ENCODE measurements at places on chromosomes 5 and 9.

DNA sequence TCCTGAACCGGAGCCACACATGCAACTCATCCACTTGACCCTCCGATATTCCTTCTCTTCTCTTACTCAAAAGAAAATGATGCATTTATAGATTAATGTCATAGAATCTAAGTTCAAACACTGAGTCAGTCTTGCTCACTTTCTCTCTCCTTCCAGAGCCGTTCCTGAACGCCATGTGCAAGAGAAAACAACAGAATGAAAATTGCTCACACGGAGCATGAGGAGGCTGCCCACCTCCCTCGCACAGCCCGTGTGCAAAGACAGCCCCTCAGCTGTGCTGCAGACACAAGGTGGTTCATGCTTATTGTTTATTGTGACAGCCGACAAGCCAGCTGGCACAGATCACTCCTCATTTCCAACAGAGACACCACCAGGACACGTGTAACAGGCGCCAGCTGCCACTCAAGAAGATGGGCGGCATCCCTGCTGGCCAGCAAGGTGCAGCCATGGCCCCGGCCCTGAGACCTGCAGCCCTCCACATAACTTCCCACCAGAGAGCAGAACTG lies 290.8 kb downstream of the GLIS3 start:
- DNase-seq = no peak

- no peak for DNase-seq
Observed at GRCh38 chr5:94884311-94884710, 265.8 kb downstream of the SLF1 start.

GRCh38 chr5:56640763-56641406 lies 174.5 kb upstream of the MAP3K1 start:
- no peak for DNase-seq

DNA sequence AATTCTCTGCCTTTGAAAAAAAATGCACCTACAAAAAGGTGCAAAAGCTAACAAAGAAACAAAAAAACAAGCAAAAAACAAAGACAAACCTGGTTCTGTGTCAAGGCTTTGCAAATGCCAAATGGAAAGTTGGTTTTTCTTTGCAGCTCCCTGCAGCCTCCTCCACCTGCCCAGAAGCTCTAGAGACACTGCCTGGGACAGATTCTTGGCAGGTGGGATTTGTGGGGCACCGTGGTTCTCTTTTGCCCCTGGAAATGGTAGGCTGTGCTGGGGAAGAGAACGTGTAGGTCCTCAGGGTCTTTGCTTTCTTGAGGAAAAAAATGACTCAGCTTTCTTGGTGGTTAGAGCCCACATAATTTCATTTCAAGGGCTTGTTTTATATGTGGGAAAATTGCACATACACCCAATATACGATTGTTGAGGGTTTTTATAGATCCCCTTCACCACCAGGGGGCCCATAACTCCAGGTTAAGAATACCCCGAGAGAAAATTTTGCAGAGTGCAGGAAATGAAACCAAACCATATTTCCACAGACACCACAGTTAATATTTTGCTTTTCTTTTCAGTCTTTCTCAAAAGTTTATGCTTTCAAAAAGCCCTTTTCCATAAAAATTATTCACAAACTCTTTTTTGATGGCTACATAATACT lies 58.7 kb downstream of the NXNL2 start:
- no peak for DNase-seq

DNA sequence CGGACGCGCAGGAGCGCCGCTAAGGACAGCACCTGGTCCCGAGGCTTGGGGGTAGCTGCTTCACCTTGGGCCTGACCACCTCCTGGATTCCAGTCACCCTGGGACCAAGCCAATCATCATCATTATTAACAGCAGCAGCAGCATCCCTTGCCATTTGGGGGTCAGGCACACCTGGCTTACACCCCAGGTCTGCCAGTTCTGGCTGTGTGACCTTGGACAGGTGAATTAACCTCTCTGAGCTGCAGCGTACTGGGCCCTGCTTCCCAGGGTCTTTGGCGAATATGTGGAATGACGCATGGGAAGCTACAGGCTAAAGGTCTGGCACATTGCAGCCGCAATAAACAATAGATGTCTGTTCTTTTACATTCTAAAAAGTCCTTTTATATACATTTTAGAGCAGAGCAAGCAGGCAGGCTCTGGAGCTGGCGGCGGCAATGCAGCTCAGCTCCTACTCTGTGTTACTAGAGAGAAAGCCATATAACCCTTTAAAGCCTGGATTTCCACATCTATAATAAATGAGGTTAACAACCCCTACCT lies 97.8 kb upstream of the CPLX2 start:
- DNase-seq = no peak

- no peak for DNase-seq
Observed at GRCh38 chr9:76390656-76391055, 3.6 kb downstream of the RFK start.

- no peak for DNase-seq
Observed at GRCh38 chr5:102511666-102512065, 12.9 kb upstream of the SLCO6A1 start.

GRCh38 chr9:92659601-92660000 lies 10.3 kb downstream of the IPPK start:
- no peak for DNase-seq

DNA sequence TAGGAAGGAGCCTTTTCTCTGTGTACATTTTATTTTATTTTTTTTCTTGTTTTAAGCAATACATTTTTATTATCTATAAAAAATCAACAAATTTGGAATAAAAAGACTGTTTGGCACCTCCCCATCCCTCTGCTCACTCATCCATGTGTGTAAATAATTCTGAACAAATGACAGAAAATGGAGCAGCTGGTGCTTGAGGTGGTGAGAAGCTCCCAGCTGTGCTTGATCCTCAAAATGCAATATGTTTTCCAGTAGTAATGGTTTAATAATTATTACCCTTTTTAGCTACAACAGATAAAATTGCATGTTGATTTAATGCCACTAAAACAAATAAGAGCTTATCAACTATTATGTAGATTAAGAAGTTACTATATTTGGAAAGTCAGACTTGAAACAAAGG lies 132.5 kb downstream of the CDH18 start:
- DNase-seq = peak; percentile 7

GRCh38 chr5:13957032-13957645 lies 12.7 kb upstream of the DNAH5 start:
- DNase-seq = peak; percentile 38

DNA sequence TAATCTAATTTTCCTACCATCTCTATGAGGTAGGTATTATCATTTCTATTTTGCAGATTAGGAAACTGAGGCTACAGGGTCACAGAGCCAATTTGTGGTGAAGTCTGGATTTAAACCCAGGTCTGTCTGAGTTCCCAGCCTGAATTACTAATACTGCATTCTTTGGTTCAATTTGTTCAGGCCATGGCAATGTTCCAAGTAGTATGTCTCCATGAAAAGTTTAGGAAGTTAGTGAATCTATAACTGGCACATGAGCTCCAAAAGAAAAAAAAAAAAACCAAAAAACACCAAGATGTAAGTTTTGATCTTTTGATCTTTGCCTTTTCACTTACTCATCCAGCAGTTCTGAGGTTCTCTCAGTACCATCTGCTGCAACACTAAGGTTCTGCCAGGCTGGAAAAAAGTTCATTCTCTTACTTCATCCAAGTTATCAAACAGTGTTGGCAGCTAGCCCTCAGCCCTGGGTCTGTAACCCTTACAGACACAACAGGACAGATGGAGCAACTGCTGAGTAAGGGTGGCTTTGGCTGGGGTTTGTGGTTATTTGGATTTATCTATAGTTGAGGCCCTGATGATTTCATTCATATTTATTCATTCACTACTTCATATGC lies 4.4 kb upstream of the TMEM268 start:
- DNase-seq = no peak

GRCh38 chr5:112865128-112865527 lies 4.0 kb downstream of the SRP19 start:
- DNase-seq = no peak

GRCh38 chr9:125831054-125831453 lies 83.9 kb downstream of the PBX3 start:
- DNase-seq = no peak

DNA sequence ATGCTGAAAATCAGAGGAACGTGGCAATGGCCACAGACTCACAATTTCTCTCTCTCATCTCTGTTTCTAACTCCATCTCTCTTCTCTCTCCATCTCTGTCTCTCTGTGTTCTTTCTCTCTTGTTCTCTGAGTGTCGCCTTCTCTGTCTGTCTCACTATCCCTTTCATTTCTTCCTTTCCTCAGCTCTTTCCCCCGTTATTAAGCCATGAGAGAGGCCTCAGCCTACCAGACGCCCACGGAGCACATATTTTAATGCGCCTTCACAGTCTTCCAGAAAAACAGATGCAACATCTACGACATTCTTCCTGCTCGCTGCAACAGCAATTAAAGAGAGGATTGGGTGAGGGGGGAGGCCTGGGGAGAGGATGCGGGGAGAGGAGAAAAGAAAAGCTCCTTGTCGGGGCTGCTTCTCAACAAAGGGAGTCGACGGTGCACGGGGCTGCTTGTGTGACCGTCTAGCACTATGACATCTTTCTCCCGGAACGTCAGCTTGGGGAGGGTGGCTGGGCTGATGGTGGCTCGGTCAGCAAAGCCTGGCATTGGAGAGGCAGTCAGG lies 37.7 kb upstream of the NEURL1B start:
- no peak for DNase-seq

- DNase-seq = no peak
Observed at GRCh38 chr9:121985792-121986494, 107.2 kb downstream of the TTLL11 start.

- no peak for DNase-seq
Observed at GRCh38 chr5:38323645-38324295, 65.4 kb downstream of the EGFLAM start.

GRCh38 chr5:1815881-1816292 lies 14.7 kb downstream of the NDUFS6 start:
- no peak for DNase-seq

DNA sequence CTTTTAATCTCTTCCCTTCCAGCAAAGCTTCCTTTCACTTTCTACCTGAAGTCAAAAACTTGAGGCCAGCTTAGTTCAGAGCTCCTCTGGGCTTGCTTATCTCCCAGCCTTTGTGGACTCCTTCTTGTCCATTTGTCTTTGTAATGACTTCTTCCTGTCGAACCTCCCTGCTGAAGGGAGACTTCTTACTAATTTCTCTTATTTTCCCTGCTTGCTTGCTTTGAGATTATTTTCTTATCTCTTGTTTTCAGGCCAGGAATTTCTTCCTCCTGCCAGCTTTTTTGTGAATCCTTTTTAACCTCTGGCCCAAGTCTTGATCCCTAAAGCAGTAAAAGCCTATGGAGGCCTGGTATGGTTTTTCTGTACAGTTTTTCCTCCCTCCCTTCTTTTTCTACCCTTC lies 46.8 kb upstream of the DHFR start:
- DNase-seq = no peak

DNA sequence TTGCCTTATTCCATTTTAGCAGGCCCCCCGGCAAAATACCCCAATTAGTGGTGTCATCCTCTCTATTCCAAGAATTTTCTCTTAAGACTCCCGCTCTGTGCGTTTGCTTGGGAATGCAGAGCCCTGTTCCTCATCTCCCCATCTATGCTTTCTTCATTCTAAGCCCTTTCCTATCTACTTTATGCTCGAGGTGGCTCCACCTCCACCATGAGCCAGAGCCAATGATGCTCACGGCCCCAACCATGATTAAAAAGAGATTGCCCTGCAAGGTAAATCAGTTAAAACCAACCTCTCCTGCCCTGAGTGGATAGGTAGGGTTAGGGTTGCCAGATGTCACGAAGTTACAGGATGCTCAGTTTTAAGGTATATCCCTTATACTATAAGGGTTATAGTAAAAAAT lies 677 bp upstream of the TXNDC15 start:
- no peak for DNase-seq

DNA sequence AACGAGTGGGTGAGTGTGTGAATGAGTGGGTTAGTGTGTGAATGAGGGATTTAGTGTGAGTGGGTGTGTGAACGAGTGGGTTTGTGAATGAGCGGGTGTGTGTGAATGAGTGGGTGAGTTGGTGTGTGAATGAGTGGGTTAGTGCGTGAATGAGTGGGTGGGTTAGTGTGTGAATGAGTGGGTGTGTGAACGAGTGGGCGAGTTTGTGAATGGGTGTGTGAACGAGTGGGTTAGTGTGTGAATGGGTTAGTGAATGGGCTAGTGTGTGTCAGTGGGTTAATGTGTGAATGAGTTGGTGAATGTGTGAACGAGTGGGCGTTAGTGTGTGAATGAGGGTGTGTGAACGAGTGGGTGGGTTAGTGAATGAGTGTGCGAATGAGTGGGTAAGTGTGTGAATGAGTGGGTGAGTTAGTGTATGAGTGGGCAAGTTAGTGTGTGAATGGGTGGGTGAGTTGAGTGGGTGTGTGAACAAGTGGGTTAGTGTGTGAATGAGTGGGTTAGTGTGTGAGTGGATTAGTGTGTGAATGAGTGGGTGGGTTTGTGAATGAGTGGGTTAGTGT lies 39.6 kb downstream of the NKD2 start:
- DNase-seq = no peak

DNA sequence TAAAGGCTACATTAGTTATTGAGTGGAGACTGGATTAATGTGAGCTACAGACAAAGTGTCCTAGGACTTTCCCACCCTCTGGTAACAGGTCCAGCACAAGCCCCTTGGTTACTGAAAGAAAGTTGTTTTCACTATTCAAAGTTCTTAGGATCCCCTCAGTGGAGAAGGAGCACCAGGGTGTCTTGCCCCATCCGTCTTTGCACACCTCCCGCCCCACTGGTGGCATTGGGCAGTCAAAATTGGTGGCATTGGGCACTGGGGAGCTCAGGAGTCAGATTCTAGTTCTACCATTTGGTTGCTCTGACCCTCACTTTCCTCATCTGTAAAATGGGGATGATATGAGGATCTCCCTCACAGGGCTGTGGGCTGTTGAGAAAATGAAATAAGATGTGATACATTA lies 2.4 kb upstream of the ANGPTL2 start:
- no peak for DNase-seq

- DNase-seq = no peak
Observed at GRCh38 chr9:99326112-99326916, 104.2 kb downstream of the SEC61B start.

DNA sequence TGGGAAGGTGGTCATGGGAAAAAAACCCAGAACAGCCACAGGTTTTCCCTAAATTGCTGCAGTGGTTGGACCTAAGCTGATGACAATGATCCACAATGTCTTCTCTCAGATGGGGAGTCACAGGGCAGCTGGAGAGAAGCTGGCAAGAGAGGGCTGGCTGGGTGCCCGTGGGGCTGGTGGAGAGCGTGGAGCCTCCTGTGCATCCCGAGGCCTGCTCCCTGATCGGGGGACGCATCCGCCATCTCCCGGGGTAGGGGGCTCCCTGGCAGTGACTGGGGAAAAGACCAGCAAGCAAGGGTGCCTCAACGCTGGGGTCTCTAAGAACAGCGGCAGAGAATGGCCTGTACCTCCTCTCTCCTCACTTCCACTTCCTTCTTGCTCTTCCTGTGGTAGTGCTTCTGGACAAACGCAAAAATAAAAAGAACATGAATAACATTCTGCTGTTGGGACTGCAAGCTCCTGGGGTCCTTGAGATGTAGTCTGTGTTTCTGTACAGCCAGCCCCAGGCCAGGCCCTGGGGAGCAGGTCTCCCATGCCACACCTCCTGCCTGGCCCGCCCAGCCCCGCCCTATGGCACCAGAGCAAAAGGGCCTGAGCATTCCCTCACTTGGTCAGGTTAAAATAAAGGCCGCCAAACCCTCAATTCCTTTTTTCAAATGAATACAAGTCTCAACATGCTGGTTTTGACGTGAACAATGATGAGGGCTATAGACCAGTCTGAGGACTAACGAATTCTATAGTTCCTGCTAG lies 7.0 kb upstream of the MRNIP start:
- DNase-seq = no peak

GRCh38 chr5:50441493-50441955 lies 436 bp upstream of the EMB start:
- DNase-seq = no peak

GRCh38 chr5:80238097-80238496 lies 17.8 kb downstream of the SERINC5 start:
- no peak for DNase-seq
